Substantia nigra (tissue), 51 donors: ENCODE measurements at places on chromosomes 3 and 15.

GRCh38 chr3:49668414-49668797 lies 5.7 kb upstream of the APEH start:
- no peak for DNase-seq

- peak; percentile 4 for DNase-seq
These were observed 386.1 kb downstream of the PTPRG start for GRCh38 chr3:61947456-61947855.

- DNase-seq: no peak
These were observed 198.6 kb upstream of the PLSCR5 start for GRCh38 chr3:146803745-146804144.

DNA sequence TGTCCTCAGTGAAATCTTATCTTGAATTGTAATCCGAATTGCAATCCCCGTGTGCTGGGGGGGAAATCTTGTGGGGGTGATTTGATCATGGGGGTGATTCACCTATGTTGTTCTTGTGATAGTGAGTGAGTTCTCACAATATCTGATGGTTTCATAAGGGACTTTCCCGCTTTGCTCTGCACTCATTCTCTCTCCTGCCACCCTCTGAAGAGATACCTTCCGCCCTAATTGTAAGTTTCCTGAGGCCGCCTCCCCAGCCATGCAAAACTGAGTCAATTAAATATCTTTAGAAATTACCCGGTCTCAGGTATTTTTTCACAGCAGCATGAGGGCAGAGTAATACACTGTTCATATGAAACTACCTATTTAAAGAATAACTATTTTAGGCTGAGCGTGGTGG lies 304.1 kb upstream of the EPHA6 start:
- DNase-seq: no peak

- DNase-seq: no peak
These were observed 72.7 kb upstream of the FNDC3B start for GRCh38 chr3:171966533-171967136.

GRCh38 chr3:156298938-156299337 lies 178.6 kb downstream of the KCNAB1 start:
- DNase-seq: peak; percentile 7
